ENCODE measurements at places on chromosomes 3 and 15.
A peak's percentile ranks its signal among the peaks of the same experiment; 100 is the strongest.

DNA sequence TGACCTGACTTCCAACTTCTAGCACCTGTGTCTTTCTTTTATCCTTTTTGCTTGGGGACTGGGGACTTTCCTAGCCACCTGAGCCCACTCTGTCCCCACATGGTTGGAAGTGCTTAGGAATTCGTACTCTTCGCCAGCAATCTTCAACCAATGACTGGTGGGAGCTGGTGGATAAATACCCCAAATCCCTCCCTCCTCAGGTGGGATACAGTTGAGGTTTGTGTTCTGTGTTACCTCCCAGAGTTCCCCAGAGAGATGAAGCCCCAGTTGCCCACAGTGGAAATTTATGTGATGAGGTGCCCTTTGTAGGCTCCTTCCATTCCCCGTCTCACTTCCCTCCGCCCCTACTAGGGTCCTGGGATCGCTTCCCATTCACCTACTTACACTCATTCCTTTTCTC, 40.1 kb upstream of the CFAP161 start:
- no peak for DNase-seq

DNA sequence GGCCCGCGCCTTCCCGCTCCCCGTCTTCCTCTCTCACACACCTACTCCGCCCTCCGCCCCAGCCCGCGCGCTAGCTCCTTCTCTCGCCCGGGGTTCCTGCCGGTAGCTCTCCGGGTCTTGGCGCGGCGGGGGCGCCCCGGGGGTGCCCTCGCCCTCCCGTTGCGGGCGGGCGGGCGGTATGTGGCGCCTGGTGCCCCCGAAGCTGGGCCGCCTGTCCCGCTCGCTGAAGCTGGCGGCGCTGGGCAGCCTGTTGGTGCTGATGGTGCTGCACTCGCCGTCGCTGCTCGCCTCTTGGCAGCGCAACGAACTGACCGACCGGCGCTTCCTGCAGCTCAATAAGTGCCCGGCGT, 507 bp downstream of the DIPK2A start:
- no peak for DNase-seq

DNA sequence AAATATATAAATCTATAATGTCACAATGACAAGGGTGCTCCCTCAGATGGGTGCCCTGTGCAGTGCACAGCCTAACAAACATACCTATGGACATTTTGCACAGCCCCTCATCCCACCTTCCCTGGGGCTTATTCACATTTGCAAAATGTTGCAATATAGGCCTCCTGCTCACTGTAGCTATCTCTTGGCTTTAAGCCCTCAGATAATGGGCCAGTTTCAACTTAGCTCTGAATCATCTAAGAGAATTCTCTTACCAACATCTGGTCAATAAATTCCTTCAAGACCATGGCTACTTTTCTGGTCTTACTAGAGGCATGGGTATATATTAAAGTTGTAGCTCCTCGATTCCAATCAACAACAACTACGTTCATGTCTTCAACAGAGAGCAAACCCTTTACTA, 17.9 kb downstream of the LIPH start:
- DNase-seq: no peak

DNA sequence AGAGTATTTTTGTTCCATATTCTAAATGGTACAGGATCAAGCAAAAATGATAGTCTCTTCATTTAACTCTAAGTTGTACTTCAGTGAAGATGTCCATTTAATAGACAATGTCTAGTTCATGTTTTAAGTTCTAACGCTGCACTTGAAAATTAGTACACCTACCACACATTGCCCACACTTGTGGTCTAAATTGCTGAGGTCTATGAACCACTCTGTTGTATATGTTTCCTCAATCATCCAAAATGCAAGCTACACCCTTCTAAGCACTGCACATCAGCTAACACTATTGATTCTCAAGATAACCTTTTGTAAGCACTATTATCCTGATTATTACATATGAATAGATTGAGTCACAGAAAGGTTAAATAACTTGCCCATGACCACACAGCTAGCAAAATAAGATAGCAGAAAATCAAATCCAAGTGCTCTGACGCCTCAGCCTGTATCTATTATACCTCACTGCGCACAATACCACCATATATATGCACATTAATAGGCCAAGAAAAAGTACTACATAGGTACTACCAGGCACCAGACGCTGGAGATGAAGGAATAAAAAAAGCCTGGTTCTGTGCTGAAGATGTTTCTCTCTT, 6.4 kb downstream of the GOLIM4 start:
- no peak for DNase-seq

DNA sequence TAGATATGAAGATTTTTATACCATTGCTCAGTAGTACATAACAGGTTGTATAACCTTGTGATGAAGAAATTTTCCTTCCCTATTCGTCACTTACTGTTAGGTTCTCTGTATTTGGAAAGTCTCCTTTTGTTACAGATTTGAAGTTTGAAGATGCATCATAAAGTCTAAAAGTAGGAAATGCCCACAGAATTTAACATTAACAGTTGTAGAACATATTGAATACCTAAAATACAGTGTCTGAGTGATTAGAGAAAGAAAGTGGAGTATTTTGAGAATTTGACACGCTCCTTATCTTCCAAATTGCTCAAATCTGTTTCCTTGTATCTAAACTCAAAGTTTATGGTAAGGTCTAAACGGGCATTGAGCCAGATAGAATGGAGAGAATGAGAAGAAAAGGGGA, 111.3 kb downstream of the MBNL1 start:
- no peak for DNase-seq

DNA sequence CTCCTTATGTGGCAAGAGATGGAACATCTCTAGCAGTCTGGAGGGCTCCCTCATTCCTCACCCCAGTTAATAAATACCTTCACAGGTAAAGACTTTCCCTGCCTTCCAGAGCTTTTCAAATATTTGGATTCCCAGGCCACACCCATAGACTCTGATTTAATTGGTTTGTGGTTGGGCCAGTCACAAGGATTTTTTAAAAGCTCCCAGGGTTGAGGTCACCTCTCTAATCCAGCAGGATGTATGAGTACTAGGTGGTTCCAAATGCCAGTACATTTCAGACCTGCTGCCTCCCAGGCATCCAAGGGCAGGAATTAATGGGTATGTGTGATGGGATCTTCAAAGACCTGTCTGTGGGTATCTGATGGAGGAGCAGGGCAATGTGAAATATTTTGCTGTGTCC, 312.8 kb downstream of the CLSTN2 start:
- no peak for DNase-seq

- no peak for DNase-seq
Observed at GRCh38 chr15:50017522-50017921, 101.5 kb downstream of the ATP8B4 start.

- no peak for DNase-seq
Observed at GRCh38 chr3:71944482-71945065, 159.6 kb upstream of the PROK2 start.

DNA sequence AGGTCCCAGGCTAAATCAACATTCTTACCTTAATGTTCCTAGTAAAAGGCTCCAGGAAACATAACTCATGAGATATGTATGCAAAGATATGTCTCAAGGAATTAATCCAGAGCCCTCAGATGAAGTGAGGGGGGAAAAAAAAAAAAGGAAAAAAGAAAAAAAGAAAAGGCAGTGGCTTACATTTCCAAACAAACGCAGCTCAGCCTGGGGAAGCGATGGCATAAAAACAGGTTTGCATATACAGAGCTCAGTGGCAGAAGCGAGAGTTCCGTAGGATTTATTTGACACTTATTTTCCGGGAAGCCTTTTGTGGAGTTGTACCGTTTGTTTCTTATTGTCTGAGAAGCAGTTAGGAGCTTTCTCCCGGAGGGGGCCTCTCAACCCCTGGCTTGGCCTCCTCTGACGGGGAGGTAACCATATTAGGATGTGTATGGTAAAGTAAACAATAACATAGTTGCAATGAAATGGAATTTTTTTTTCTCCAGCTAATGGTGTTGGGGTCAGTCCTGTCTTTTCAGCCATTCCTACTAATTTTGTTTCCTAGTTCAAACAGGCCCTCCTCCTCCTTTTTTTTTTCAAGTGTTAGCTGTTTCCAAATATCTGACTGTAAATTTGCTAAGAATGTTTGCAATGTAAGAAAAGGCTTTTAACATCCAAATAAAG, 338.6 kb downstream of the FOXP1 start:
- DNase-seq: no peak

- no peak for DNase-seq
Observed at GRCh38 chr15:39874890-39875549, 45.0 kb downstream of the GPR176 start.

DNA sequence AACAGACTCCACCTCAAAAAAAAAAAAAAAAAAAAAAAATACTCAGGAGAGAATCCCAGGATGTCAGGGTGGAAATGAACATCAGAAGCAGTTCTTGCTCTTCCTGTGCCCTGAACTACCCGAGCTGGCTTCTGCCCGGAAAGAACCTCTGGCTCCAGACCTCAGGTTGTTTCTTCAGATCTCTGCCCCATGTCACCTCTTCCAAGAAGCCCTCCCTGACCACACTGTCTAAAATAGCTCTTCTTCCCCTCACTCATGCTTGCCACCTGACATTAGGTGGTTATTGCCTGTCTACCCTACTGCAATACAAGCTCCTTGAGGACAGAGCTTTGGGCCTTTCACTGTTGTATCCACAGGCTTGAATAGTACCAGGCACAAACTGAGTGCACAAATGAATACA, 8.2 kb downstream of the TKT start:
- no peak for DNase-seq

DNA sequence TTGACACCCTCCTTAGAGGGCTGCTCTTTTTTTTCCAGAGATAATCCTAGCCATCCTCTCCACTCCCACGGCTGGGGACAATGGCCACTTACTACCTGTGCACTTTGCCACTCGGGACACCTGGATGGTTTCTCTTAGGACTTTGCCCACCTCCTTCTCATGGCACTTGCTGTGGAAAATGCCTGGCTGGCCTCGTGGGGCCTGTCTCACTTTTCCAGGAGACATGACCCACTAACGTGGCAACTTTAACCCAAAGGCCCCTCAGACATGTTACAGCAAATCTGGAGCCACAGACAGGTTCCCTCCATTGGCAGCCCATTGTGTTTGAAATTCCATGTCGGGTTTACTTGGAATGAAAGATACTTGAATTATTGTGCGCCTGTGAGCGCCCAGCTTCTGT, 29.4 kb upstream of the ESYT3 start:
- no peak for DNase-seq

GRCh38 chr15:40060236-40060961, 21.4 kb upstream of the SRP14 start:
- DNase-seq: no peak

DNA sequence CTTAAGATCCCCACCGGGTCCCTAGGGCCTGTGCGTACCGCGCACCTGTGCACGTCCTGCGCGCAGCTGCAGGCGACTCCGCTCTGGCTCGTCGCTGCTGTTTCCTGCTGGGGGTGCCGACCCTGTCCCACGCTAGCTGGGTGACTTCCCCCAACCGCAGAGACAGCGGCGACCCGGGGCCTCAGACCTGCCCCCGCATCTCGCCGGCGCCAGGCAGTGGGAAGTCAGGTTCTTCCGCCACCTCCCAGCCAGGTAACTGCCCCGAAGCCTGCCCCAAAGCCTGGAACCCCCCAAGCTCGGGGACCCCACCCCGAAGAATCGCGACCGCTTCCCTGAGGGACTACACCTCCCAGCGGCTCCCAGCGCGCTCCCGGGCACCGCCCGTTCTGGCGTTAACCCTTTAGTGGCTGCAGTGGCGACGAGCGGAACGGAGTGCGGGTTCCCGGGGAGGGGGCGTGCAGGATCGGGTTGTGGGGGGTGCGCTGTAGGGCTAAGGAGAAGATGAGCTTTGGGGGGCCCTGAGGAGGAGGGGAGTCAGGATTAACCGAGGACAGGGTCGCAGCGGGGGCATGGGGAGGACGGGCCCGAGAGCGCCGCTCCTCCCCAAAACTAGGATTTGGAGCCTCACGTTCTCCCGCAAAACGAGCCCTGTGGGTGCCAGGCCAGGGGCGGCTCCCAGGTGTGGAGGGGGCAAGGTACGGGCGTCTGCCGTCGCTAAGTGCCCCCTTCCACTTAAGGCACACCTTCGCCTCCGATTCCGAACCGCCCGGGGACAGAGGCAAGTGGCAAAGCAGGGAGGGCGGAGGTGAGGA, 589 bp downstream of the NEIL1 start:
- peak; percentile 38 for DNase-seq

DNA sequence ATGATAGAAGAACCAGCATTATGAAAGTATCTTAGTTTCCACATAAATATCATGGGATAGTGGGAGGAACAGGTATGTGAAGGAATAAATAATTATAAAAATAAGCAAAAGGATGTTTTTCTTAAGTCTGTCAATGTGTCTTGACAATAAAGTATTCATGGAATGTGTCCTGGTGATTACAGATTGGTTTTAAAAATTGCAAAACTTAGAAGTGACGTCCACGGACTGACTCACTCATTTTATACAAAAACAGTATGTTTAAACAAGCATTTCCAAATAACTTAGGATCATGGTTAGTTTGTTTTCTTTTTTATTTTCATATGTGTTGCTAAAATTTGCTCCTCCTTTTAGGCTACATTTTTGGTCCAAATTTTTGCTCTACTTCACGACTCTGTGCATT, 687.0 kb upstream of the NECTIN3 start:
- no peak for DNase-seq

DNA sequence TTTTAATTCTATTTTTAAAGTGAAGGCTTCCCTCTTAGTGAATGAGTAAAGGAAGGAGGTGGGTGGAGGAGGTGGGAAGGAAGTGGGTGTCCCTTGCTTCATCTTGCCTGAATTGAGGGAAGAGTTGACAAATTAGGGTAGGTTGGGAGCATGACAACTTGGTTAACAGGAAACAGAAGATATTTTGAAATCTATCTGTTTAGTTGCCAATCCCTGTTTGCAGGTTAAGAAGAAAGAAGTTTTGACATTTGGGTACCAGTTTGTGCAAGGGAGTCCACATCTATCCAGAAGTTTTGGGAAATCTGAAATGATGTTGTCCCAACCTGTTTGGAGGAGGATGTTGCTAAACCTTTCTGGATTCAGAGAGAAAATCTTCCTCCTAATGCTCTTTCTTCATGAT, 204.1 kb upstream of the SUCLG2 start:
- DNase-seq: no peak

DNA sequence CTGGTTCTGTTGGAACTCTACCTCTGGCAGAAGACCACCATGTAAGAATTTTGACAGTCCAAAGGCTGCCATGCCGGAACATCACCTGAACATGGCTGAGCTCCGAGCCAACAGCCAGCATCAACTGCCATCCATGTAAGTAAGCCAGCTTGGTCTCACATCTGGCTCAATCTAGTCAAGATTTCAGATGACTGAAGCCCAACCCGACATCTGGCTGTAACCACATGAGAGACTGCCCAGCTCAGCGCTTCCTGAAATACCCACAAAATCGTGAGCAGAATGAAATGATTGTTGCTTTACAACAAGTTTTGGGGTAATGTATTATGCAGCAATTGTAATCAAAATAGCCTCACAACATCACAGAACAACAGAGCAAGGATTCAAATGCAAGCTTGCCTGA, 32.9 kb downstream of the GHSR start:
- DNase-seq: no peak

DNA sequence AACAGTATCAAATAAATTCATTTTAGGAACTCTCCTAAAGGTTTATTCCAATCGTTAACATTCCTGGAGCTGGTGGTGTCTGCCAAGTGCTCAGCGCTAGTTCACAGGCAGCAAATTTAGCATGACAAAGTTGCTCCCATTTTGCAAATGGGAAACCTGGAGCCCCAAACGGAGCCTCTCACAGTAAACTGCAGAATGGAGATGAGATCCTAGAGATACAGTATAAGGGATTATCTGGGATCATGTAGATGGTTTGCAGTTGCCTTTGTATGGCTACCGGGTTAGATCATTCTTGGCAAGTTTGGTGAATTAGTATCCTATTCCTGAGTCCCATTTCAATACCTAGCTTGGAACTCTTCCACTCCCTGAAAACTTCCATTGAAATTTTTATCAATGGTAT, 173.7 kb downstream of the CDIN1 start:
- no peak for DNase-seq

- DNase-seq: no peak
Observed at GRCh38 chr3:32613183-32613582, 42.5 kb upstream of the DYNC1LI1 start.

- no peak for DNase-seq
Observed at GRCh38 chr3:134315286-134316106, 58.8 kb downstream of the AMOTL2 start.
